ENCODE measurements at places on chromosomes 6 and 20.

DNA sequence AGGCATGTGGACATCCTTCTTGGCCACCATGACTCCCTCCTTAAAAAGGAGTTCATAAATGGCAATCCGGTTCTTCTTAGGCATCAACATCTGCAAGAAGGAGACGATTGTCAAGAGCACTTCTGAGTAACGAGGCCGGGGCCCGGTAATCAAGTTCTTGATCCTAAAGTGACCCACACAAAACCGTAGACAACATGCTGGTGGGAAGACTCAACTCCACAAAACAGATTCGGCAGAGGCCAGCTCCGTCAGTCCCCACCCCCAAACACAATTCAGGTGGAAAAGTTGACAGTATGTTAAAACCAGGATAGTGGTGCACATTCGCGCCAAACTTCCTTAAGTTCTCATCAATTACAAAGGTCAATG is 754 bp downstream of the RPS10 start:
- DNase-seq: no peak

DNA sequence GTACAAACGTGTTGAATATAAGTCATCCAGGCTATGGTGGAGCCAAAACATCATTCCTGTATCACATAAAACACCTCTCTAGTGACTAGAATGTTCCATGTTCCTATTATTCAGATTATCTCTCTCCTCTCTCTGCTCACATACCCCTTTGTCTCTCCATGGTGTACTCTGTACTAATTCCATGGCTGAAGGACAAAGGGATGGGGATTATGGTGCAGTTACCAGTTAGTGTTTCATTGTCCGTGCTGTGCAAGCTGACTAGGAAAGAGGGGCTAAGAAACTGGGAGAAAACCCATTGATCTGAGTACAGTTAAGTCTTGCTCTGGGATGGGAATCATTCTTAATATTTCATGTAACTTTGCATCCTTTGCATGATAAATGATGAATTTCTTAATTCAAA is 397.4 kb upstream of the NOX3 start:
- DNase-seq: no peak

- DNase-seq: no peak
These were observed 164.4 kb downstream of the TBX18 start for GRCh38 chr6:84599991-84600390.

DNA sequence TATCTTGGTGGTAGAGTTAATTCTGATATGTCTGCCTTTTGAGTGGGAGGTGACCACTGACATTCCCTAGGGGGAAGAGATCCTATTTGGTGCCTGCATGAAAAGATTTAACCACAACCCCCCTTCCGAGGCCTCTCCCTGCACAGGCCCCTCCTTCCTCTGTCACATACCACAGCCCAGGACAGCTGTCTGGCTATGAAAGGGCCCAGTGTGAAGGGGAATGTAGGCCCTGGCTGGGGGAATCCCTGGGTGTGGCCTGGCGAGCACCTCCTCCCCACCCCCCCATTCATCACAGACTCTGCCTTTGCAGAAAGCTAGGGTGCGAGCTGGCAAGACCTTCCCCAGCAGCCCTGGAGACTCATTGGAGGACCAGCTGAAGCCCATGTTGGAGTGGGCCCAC is 27.4 kb upstream of the MAPRE1 start:
- no peak for DNase-seq

DNA sequence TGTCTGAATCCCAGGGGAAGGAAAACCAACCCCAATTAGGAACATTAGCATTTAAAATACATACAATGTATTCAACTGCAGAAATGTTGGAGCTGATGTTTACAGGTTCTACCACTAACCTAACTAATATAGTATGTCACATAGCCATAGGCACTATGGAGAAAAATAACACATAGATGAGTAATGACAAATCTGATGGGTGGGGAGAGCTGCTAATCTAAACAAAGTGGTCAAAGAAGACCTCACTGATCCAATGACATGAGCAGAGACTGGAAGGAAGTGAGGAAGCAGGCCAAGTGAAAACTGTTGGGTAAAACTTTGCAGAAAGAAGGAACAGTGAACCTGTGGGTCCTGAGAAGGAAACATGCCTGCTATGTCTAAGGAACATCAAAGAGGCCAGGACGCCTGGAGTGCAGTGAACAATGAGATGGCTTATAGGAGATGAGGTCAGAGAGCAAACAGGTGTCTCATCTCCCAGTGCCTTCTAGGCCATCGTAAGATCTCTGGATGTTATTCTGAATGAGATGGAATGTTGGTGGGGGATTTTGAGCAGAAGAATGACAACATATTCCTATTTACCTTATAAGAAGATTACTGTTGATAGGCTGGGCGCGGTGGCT is 135.7 kb downstream of the ALDH8A1 start:
- no peak for DNase-seq

GRCh38 chr6:151400473-151400872 is 9.1 kb upstream of the ZBTB2 start:
- no peak for DNase-seq

- DNase-seq: no peak
These were observed 634.2 kb upstream of the IMPG1 start for GRCh38 chr6:76706631-76707030.

DNA sequence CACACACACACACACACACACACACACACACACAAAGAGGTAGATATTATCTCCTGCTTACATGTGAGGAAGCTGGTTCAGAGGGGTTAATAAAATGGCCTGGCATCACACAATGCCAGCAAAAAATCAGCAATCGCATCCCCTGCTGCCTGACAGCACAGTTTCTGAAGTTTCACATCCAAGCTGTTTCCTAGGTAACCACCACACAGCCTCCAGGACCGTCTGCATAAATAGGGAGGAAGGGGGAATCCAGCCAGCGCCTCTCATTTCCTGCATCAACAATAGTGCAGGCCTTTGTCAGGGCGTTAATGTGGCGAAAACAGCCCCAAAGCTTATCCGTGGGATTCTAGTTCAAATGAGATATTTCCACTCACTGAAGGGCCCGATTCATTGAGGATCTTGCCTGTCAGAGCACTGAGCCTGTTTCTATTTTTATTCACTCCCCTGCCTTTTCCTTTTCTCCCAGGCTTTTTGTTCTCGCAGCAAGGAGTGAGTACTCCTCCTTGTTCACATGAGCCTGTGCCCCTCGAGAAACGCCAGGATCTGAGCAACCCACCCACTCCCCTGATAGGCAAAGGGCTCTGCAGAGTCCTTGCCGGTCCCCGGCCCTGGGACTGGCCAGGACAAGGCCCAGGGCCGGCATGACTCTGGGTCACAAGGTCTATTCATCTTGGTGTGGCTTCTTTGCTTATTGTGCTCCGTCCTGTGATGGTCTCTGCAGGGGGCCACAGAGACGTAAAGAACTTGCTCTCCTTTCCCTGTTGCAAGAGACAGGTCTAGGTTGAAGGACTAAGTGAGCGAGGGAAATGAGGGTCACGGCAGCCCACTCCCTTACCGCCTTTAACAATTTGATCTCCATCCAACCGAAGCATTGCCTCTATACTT is 32.7 kb downstream of the TUBB2B start:
- no peak for DNase-seq
